ENCODE measurements at places on chromosomes 5 and 9.

GRCh38 chr5:95238560-95239325, 46.2 kb downstream of the MCTP1 start:
- DNase-seq, result no peak

DNA sequence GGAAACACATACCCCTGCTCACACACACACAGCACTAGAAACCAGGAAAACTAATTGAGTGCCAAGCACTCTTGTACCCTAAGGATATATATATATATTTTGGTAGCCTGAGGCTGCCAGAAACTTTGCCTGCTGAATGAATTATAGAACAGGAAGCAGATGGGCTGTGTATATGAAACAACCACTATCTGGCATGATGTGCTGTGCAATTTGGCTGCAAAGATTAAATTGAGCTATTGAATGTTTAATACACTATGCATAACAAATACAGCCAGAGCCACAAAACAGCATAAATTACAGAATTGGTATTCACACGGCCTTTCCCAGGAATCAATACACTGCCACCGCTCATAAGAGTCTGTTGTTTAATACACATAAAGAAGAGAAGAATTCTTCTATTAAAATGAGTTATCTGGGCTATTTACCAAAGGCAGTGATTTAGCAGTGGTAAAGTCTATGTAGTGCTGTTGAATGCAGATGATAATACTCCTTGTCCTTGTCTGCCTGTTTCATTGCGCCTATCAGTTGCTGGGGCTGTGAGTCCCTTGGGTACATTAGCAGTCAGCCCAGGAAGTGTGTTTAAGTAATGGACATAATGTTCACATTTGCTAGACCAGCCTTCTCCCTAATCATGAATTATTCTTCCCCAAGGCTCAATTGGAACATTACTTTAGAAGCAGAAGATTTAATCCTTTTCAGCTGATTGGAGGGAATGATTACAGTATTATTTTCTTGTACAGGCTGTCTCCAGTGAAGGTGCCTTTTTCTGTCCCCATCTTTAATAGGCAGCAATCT, 294.3 kb downstream of the TLE1 start:
- DNase-seq, result no peak

GRCh38 chr5:34535944-34536623, 120.0 kb upstream of the RAI14 start:
- no peak for DNase-seq

- no peak for DNase-seq
These were observed 33.5 kb upstream of the SNAPC3 start for GRCh38 chr9:15389173-15389572.

- no peak for DNase-seq
These were observed 5.7 kb downstream of the MEGF10 start for GRCh38 chr5:127296321-127296720.

DNA sequence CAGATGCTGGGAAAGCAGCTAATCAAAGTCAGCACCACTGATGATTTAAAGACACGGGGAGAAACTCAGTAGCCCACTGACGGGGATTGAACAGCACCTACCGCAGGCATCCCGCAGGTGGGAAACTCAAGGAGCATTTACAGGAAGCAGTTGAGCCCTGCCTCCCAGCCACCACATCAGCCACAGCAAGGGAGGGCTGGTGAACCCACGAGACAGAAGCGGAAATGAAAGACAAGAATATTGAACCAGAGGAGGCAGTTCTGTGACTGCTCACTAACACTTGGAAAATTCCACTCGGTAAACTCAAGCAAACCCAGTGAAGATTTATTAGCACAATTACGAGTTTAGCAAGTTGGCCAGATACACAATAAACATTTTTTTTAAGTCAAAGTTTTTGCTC, 10.6 kb upstream of the FAM163B start:
- DNase-seq, result peak; percentile 45
